ENCODE measurements at places on chromosomes 4 and X. TPM values are rescaled to one million over a fixed set of nuclear protein-coding genes. Genes with fewer than 3 reads are reported as not detected.

The PRDX4 gene
- 24.3 TPM for total RNA-seq

The RBM47 gene
- total RNA-seq = 273 TPM

The EPHA5 gene
- 0.60 TPM for total RNA-seq

GRCh38 chr4:71604785-71605184 lies 179.1 kb downstream of the GC start:
- H3K27ac ChIP-seq = no peak overlapping the region
- no peaks in the 10 kb centered on the region for H3K27me3 ChIP-seq
- H3K36me3 ChIP-seq = no peaks in the 10 kb centered on the region

DNA sequence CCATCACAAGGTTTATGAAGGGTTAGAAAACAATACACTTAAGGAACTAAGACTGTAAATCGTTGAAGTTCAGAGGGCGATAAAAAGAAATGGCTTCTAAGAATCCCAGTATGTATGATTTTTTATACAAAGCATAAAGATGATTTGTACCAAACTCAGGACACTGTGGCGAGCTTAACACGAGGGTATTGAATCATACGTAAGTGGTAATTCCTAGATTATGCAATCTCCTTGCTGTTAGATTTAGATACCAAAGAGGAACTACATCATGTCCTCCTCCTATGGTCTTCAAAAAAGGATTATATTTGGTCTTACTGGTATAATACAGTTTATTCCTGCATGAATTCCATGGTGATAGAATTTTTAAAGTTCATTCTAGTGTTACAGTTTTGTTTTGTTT lies 23.9 kb downstream of the NFKB1 start:
- no peaks in the 10 kb centered on the region for H3K27me3 ChIP-seq
- DNase-seq = no peak
- no peak overlapping the region for H3K27ac ChIP-seq
- no peaks in the 10 kb centered on the region for H3K36me3 ChIP-seq
- H3K4me3 ChIP-seq = no peak overlapping the region

- H3K27me3 ChIP-seq = no peaks in the 10 kb centered on the region
- H3K36me3 ChIP-seq = no peaks in the 10 kb centered on the region
- H3K4me1 ChIP-seq = no peaks in the 10 kb centered on the region
Measured at GRCh38 chr4:105978684-105979296, 83.5 kb downstream of the NPNT start.

Measured in transverse colon (tissue), 4 donors.